Activated naive CD4-positive, alpha-beta T cell treated with Interleukin-2 at 50 U/mL for 16 hours (primary cell): ENCODE measurements at places on chromosomes 3 and 15.

GRCh38 chr15:41512512-41512939, 1.1 kb downstream of the LTK start:
- no peak for DNase-seq

- no peak for DNase-seq
These were observed 2.3 kb downstream of the SETD5 start for GRCh38 chr3:9399746-9400145.

DNA sequence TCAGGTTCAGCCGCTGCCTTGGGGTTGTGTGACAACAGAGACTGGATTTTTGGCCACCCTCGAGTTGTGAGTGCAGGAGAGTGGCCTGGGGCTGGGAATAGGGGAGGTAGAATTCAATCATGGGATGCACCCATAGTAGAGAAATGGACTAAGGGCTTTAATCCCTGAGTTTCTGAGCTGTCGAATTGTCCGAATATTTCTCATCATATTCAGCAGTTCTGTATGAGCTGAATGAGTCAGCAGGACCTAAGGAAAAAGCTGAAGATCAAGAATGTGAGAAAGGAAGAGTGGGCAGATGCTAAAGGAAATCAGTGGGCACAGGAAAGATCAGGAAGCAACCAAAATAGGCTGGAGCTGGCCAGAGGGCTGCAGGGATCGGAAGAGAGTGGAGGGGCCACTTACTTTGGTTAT, 44.4 kb upstream of the SACM1L start:
- DNase-seq: no peak

- DNase-seq: no peak
These were observed 5.9 kb downstream of the CDCP1 start for GRCh38 chr3:45140141-45140769.

- no peak for DNase-seq
These were observed 6.7 kb upstream of the VGLL4 start for GRCh38 chr3:11650391-11650790.

DNA sequence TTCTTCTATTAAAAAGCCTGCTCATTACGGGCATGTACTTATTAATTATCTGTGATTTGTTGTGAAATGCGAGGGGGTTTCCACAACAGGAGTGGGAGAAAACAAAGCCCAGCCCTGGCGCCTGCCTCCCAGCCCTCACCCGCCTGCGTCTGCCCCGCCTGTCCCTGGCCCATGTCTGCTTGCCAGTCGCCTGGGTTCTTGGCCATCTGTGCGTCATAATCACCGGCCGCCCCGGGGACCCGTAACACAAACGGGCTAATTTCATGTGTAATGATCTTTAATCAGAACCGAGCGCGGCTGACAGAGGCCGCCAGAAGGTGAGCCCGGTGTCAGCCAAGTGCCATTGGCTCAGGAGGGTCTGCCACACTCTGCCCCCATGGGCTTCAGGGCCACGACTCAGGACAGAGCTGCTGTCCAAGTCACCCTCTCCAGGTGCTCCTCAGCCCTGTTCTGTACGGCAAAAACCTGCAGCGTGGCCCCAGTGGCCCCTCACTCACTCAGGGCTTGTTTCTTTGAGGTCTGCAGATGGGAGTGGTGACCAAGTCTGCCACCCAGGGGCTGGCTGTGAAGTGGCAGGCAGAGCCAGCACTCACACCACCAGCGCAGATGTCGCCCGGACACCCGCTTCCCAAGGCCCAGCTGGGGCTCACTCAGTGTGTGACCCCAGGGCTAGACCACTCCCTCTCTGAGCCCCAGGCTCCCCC, 28.8 kb upstream of the TMEM115 start:
- DNase-seq: no peak

- no peak for DNase-seq
These were observed 1.1 kb upstream of the HAPLN3 start for GRCh38 chr15:88896333-88897033.

DNA sequence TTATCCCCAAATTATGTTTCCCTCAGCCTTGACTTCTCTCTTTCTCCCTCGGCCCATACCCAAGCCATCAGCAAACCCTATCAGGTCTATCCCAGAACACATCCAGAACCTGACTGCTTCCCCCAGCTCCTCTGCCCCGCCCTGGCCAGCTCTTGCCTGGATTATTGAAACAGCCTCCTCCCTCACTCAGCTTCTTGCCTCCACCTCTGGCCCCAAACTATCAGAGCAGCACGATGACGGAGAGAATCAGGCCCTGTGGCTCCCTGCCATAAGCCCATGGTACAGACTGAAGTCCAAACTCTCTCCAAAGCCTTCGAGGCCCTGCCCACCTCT, 105.3 kb upstream of the LINGO1 start:
- no peak for DNase-seq

GRCh38 chr3:128077202-128077624, 25.0 kb downstream of the SEC61A1 start:
- DNase-seq: no peak

- DNase-seq: no peak
These were observed 31.2 kb upstream of the SRGAP3 start for GRCh38 chr3:9280451-9281219.

DNA sequence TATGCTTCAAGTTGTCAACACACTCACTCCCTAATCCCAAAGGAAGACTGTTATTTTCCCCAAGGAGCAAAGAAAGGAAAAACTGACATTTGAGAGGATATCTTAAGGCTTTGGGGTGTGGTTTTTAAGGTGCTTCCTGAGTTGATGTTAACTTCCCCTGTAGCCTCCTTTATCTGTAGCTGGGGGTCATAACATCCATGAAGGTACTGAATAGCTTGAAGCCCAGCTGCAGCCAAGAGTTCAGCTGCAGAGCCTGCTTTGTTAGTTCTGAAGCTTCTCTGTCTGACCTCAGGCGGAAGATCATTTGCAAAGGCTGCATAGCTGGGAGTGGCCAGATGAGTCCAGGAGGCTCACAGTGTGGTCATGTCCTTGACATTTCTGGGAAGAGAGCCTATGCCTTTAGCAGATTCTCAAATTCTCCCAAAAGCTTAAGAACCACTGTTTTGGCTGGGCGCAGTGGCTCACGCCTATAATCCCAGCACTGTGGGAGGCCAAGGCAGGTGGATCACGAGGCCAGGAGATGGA, 165.4 kb downstream of the SV2B start:
- no peak for DNase-seq

GRCh38 chr3:71225951-71226564, 357.5 kb downstream of the FOXP1 start:
- peak; percentile 27 for DNase-seq

DNA sequence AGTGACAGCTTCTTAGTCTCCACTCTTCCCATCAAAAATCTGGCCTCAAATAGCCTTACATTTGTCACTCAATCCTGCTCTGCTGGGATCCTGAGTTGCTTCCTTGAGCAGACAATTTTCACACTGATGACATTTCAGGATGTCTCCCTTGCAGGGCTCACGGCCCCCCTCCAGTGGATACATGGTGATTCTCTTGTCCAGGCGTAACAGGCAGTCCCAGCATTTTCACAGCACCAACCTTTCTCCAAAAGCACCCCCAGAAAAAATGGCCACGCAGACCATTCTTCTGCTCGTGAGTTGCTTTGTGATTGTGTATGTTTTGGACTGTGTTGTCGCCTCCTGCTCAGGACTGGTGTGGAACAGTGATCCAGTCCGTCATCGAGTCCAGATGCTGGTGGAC, 47.4 kb upstream of the WNT7A start:
- no peak for DNase-seq

- no peak for DNase-seq
These were observed 157.7 kb upstream of the TGFBR2 start for GRCh38 chr3:30448450-30449289.

GRCh38 chr15:92629276-92629974, 26.1 kb downstream of the FAM174B start:
- DNase-seq: peak; percentile 5

DNA sequence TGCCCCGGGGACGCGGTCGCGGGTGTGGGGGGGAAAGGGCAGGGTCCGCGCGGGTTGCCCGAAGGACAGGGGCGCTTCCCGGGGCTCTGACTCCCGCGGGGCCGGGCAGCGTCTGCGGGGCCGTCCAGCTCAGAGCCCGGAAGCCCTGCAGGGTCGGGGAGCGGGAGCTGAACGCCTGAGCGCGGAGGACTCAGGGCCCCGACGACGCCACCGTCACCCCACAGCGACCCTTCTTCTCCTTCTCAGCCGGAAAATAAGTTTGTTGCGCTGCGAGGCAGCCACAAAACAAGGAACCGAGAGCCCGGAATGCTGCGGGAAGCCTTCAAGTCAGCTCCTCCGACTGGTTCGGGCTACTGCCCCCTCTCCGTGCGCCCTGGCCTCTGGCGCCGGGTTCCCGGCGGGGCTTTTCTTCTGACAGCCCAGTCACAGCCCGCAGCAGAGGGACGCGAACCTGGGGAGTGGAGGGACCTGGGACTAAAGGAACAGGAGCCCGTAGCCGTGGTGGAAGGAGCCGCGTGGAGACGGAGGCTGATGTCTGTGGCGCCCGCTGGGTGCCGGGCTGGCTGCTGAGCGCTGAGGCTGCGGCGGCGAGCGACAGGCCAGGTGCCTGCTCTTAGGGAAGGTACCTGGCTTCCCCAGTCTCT, 484 bp downstream of the CNTN4 start:
- DNase-seq: no peak

DNA sequence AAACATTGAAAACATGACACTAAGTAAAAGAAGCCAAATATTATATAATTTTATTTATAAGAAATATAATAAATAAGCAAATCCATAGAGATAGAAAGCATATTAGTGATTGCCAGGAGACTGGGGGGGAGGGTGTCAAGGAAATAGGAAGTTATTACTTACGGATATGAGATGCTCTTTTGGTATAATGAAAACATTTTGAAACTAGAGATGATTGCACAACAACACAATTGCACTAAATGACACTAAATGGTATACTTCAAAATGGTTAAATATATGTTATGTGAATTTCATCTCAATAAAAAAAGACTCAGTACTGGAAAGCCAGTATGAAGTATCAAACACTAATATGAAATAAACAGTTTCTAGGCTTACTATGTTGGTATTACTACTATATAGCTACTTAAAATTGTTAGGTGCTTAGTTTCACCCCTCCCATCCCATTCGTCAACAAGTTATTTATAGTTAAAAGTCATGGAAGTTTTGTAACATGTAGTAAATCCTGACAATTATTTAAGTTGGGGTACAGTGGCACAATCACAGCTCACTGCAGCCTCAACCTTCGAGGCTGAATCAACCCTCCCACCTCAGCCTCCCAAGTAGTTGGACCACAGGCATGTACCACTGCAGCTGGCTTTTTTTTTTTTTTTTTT, 43.7 kb downstream of the STAG1 start:
- DNase-seq: no peak

- peak; percentile 88 for DNase-seq
These were observed 17.5 kb upstream of the FANCD2 start for GRCh38 chr3:10008588-10009344.
